ENCODE measurements at places on chromosomes 12 and 14. TPM values are rescaled to one million over a fixed set of nuclear protein-coding genes. Genes with fewer than 3 reads are reported as not detected.

DNA sequence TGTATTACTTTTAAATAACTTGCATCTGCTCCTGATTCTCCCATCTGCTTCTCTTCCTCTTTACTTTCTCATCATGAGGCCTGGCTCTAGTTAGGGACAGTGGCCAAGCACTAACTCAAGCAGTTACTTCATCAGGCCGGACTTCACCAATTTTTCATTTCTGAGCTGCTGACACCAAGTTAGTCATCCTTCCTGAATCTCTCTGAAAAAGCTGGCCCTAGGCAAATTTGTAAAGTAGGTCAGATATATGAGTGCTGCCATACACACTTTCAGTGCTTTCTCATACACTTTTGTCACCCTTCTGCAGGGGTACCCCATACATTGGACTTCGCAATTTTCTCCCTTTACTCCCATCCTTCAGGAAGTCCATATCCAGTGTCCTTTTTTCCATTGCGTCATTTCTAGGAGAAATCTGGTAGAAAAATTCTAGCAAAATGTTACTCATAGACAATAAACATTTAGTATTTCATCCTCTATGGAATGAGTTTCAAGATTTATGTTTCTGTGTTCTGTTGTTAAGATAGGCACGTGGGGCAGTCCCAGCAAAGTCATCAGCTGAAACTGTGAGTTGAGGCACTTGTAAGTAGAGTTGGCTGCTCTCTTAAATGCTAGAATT is 276.8 kb upstream of the TMPO start:
- no peak for DNase-seq

GRCh38 chr14:100035700-100036099 is 29.5 kb upstream of the EVL start:
- DNase-seq, result no peak

DNA sequence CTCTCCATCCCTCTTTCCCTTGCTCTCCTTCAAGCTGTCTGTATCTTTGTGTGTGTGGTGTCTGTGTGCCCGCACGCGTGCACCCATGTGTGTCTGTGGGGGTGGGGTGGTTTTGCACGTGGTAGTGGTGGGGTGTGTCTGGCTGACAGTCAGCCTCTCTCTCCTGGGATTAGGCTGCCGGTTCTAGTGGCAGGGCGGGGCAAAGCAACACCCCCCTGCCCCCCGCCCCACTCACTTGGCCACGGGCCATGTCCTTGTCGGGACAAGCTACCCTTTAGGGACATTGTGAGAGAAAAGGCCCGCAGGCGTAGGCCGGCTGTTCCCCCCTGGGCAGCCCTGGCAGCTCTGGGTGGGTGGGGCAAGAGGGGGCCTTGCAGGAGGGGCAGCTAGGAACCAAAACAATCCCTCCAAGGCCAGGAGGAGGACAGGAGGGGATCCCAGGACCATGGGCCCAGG is 182.6 kb downstream of the ALG10 start:
- DNase-seq, result peak; percentile 9

ASB2 gene
- total RNA-seq, result 2.3 TPM

GRCh38 chr12:132379996-132380395 is 50.6 kb upstream of the GALNT9 start:
- peak; percentile 73 for DNase-seq

GRCh38 chr12:111720457-111720856 is 34.6 kb downstream of the ACAD10 start:
- DNase-seq, result no peak

DNA sequence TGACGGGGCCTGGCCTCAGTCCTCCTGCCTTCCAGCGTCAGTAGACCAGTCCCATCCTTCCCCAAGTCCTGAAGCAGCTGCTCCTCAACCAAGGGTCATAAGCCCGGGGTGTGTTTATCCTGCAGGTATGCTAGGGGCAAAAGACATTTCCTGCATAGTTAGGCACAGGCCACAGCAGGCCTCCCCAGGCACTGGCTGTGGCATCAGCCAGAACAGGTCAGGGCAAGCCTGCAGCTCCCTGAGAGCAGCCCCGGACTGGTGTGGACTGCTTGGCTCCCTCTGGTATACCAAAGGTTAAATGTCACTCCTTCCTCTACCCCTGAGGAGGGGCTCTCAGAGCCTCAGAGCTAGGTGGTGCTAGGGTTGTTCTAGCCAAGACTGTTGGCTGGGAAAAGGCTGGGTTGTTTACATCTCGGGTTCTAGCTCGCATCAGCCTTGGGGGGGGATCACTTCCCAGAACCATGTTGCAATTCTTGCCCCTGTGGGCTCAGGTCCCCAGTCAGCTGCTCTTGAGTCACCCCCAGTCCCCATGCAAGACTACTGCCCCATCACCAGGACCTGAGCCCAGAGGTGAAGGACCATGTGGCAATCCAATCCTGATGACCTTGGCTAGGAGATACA is 2.9 kb downstream of the MMP14 start:
- DNase-seq, result no peak

SIX4 gene
- 45.1 TPM for total RNA-seq

NKX2-1 gene
- not detected for total RNA-seq

GRCh38 chr12:126588586-126589249 is 1523.5 kb downstream of the AACS start:
- no peak for DNase-seq

DNA sequence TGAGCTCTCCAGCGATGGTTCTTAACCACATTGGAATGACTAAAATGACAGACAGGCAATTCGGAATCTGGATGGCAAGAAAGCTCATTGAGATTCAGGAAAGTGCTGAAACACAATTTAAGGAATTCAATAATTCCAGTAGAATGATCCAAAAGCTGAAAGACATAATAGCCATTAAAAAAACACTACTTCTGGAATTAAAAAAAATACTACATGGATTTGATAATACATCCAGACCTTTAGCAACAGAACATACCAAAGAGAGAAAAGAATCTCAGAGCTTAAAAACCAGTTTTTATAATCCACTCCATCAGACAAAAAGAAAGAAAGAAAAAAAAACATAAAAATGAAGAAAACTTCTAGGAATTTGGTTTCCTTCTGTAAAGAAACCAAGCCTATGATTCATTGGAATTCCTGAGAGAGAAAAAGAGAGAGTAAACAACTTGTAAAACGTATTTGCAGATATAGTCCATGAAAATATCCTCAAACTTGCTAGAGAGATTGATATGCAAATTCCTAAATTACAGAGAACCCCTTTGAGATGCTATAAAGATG is 52.8 kb downstream of the SLCO1B1 start:
- no peak for DNase-seq

KRT78 gene
- total RNA-seq, result not detected

DNA sequence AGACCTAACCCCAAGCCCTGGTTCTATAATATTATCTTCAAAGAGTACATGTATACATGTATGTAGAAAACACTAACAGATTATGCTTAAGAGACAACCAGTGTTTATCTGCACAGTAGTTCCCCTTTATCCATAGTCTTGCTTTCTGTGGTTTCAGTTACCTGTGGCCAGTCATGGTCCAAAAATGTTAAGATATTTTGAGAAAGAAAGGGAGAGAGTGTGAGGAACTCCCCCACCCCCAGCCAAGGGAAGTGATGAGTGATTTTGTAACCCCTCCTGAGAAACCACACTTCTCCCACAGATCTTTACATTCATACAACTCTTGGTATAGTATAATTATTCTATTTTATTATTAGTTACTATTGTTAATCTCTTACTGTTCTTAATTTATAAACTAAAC is 77.3 kb upstream of the CNTN1 start:
- no peak for DNase-seq

GRCh38 chr14:49594347-49595091 is 4.2 kb upstream of the LRR1 start:
- no peak for DNase-seq

GRCh38 chr14:52995998-52996397 is 45.1 kb upstream of the FERMT2 start:
- DNase-seq, result no peak

GRCh38 chr12:128664501-128664900 is 159.3 kb downstream of the SLC15A4 start:
- DNase-seq, result no peak

SAMD15 gene
- total RNA-seq, result 1.0 TPM

FGF6 gene
- not detected for total RNA-seq

DNA sequence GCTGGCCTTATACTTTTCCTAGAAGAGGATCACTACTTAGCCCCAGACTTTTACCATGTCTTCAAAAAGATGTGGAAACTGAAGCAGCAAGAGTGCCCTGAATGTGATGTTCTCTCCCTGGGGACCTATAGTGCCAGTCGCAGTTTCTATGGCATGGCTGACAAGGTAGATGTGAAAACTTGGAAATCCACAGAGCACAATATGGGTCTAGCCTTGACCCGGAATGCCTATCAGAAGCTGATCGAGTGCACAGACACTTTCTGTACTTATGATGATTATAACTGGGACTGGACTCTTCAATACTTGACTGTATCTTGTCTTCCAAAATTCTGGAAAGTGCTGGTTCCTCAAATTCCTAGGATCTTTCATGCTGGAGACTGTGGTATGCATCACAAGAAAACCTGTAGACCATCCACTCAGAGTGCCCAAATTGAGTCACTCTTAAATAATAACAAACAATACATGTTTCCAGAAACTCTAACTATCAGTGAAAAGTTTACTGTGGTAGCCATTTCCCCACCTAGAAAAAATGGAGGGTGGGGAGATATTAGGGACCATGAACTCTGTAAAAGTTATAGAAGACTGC is 1.5 kb downstream of the MGAT2 start:
- DNase-seq, result no peak

- DNase-seq, result peak; percentile 64
Observed at GRCh38 chr12:1791104-1791841, 29.1 kb upstream of the LRTM2 start.

SPX gene
- 3.5 TPM for total RNA-seq

DNA sequence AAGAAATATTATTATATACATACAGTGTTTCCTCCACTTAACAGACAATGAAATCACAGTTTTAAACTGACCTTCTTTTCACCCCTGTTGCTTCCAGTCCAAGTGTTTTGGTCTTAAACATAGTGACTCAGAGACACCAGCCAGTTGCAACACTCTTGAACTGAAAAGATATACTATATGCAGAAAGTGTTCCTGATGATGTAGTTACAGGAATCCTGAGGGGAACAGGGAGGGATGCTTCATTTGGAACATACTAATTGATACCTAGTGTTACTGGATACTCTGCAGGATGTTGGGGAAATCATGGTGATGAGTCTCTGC is 420.8 kb downstream of the CCDC91 start:
- peak; percentile 10 for DNase-seq

- no peak for DNase-seq
Observed at GRCh38 chr12:96710127-96710745, 196.8 kb upstream of the NEDD1 start.

JAG2 gene
- total RNA-seq, result 24.7 TPM

MED13L gene
- total RNA-seq, result 49.1 TPM
